ENCODE measurements at places on chromosomes 7 and 10.

- no peak for DNase-seq
These were observed 1005.8 kb downstream of the NRG3 start for GRCh38 chr10:82880776-82881290.

DNA sequence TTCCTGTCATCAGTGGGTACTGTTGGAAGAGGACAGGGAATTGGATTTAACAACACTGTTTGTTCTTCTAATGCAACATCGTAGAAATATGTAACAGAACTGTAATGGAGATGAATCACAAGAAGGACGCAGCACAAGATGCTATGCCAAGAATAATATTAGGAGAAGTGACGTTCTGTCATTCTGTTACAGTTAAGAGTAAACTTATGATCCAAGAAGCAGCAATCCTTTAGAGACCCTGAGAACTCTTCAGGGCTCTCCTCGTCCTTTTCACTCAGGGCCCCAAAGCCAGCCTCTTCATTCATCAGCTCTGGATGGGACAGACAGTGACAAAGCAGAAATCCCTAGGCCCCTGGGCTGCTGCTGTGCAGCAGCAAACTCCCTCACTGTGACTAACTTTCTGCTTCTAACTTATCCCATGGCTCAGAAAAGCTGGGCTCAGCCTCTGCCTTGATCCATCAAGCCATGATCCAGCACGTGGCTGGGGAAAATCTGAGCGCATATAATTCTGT is 8.7 kb upstream of the IL6 start:
- peak; percentile 99 for DNase-seq

DNA sequence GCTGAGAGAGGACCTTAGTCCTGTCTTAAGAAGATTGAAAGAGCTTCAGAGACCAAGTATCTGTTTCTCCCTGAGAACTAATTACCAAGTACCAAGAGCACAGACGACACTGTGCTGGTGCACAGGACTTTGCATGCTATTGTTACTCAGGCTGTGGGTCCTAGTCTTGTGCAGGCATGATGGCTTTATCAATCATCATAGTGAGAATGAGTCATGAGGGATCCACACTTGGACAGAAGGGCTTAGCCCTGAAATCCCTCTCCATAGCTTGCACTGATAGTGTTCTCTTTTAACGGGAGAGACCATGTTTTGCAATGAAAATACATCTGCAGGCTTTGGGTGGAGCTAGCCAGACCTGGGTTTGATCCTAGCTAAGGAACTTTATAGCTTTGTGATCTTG is 93.3 kb downstream of the SORCS3 start:
- no peak for DNase-seq

GRCh38 chr7:4040109-4040928 is 641.8 kb upstream of the FOXK1 start:
- no peak for DNase-seq

- no peak for DNase-seq
These were observed 106.6 kb downstream of the ACTR3B start for GRCh38 chr7:152866125-152866524.

DNA sequence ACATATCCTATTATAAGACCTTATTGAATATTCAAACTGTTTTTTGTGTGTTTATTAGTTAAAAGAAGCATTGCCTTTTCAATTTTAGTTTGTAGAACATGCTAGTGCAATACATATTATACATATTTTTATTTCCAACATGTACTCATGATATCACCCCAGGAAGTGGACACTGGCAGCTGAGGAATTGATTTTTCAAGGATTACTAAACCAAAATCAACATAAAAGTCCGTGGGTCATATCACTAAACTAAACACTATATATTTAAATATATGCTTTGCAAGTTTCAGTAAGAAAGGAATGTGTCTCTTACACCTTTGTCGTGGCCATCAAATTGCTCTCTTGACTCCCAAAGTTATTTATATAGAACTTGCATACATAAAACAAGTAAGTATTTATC is 185.2 kb downstream of the AGMO start:
- no peak for DNase-seq

DNA sequence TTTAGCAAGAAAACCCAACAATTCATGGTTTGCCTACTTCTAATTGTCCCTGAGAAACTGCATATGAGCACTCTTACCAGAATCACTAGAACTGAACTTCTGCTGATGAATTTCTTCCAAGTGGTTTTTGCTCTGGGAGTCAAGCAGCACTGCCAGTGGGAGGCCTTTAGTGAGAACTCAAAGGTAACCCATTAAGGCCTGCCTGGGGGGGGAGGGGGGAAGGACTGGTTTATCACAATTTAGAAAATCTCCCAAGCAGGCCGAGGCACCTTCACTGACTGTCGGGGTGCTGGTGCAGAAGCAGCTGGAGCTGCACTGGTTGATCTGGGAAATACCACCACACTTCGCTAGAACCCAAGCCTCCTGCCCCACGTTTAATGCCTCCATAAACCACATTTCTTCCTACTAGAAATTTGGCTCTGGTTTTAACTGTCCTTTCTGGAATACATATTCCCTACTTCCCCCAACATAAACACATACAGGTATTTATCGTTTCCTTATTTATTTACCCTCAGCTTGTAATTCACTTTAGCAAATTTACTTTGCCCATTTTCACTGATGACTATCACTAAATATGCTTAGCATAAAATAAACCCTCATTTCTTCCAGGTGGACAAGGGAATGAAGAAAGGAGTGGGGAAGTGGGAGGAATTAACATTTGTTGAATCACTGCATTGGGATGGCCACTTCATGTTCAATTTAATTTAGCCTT is 14.2 kb downstream of the ANK3 start:
- no peak for DNase-seq

- DNase-seq, result no peak
These were observed 88.8 kb upstream of the KIF5B start for GRCh38 chr10:32144817-32145688.

- no peak for DNase-seq
These were observed 43.5 kb upstream of the HSPA12A start for GRCh38 chr10:116785867-116786266.

GRCh38 chr7:24573554-24574338 is 494 bp downstream of the PALS2 start:
- DNase-seq, result no peak

DNA sequence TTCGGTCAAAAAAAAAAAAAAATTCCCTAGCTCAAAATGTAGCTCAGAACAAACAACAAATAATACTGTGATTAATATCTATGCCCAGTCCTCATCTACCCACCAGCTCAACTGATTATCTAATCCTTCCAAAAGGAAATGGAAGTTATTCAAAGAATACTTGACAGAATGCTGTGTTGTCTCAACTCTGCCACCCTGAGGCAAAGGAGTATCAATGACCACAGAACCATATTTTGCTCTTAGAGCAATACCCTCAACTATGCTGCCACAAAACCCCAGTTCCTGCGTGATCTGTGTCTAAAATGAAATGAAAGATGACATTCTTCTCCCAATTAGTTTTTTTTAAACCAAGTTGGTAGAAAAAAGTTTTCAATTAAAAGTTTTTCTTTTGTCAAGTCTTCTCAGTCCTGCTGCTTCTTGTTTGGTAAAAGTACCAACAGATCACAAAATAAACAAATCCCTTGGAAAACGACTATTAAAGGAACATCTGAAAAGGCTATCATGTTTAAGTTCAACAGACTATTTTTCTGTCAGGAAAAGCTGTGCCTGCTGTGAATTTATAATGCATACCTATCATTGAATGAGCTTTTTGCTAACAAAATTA is 21.6 kb downstream of the RBM28 start:
- peak; percentile 15 for DNase-seq

DNA sequence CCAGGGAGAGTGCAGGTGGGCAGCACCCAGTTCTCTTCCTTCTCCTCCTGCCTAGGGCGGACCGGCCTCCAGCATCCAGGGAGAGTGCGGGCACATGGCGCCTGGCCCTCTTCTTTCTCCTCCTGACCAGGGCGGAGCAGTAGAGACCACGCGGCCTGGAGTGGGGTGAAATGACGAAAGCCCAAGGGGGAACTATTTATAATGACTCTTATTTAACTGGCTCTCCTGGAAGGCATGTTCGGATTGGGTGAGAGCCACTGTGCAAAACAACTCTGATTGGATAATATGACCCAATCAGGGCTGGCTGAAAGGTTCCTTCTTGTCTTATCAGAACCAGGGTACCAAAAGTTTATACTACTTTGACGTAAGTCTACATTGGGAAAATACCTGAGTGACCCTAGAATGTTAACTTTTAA is 63.1 kb downstream of the ZNF37A start:
- DNase-seq, result no peak

DNA sequence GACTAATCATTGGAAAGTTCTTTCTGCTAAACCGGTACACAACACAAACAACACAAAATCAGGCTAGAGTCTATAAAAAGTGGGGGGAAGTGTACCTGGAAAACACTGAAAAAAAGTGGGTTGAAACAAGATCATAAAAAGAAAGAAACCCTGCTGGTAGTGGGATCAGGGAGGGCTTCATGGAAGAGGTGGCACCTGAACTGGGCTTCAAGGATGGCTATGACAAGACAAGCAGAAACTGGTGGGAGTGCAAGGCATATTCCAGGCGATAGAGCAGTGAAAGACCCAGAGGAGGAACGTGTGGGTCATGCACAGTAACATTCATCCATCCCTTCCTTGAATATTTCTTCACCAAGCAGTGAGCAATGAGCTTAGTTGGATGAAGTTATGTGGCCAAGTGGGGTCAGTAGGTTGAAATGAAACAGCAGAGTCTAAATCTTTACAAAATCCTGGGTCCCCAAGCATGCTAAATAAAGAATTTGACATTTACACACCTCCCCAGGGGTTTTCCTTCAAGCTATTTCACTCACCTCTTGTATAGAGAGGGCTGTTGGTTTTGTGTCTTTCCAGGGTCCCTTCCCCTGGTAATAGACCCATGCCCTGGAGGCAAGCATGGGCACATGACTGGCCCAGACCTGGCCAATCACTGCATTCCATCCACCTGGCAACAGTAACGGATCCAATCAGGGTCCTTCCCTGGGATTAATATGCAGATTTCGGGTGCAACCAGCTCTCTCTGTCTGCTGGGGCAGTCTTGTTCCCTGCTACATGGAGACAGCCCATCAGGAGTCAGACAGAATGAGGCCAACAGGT is 38.2 kb downstream of the SPOCK2 start:
- DNase-seq, result no peak

DNA sequence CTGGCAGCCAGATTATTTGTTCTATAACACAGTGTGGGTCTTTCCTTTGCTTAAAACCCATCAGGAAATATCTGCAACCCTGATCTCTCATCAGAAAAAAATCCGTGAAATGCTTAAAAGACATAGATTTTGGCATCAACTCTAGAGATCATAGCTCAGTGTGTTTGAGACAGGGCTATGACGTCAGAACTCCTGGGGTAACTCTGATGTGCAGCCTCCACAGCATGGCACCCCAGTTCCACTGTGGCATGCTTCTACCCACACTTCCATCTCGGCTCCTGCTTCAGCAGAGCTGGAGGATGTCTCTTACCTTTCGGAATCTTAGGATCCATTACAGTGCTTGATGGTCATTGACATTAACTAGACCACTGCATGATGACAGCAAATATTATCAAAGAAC is 205.7 kb downstream of the LHFPL3 start:
- no peak for DNase-seq

DNA sequence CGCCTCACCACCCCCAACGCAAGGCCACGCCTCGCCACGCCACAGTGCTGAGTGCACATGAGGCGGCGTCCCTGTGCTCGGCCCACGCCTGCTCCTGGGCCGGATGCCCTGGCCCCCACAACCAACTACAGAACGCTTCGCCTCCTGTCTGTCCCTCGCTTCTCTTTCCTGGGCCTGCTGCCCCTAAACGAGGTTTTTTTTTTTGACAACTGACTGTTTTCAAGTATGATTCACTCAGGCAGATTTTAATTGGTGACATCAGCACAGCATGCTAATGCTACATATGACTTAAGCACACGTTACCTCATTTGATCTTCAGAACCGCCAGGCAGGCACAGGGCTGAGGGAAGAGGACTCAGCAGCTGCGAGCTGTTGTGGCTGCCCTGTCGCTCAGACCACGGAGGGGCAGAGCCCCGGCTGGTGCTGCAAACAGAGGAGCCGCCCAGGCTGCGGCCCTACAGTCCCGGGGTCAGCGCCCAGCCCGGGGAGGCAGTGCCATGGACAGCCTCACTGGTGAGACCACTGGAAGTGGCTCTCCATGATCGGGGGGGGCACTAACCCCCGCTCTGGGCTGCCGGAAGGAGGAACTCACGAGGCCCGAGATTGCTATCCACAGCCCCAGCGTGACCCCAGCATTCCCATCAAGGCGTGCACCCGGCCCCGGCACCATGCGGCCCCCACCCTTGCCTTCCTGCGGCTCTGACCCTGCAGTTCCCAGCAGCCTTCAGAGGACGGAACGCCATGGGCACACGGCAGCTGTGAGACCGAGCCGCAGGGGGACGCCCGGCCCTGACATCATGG is 212.8 kb downstream of the MAD1L1 start:
- DNase-seq, result no peak

DNA sequence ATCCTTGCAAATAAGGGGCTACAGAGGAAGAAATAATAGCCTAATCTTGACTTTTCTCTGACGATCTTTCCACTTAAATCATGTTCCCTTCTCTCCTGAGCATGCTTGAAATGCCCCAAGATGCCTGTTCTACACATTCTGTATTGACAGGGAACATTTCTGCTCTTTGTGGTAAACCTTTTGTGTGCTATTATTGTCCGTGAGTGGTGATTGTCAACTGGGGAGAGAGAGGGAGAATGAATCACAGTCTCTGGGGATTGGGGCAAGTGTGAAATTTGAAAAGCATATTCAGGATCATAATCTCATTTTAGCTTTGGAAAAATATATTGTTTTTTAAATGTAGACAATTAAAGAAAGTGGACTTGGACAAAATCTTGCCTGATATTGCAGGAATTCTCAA is 20.6 kb downstream of the UBTD1 start:
- no peak for DNase-seq

- DNase-seq, result no peak
These were observed at the start of gene INA for GRCh38 chr10:103276896-103277712. INA (plus strand) TSS chr10:103277138; CDS start chr10:103277212, 74 bp downstream.

GRCh38 chr7:12701433-12701832 is 14.0 kb downstream of the ARL4A start:
- no peak for DNase-seq
